ENCODE measurements at places on chromosomes 3 and 15.

DNA sequence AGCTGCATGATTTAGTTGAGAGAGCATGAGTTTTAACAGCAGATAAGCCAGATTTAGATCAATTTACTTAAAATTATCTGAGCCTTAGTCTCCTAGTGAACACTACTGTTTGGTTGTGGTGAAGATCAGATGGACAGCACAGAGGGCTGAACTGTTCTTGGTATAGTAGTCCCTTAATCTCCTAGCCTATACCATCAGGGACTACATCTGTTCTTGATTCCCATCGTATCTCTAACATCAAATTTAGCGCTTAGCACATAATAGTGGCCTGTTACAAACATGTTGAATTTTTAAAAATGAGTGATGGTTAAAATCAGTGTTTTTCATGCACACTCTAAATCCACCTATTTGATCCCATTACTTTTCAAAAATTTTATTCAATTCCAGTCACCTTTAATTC is 507.7 kb downstream of the GRM7 start:
- DNase-seq, result no peak

- DNase-seq, result no peak
These were observed 58.4 kb downstream of the EDEM1 start for GRCh38 chr3:5245927-5246326.

- DNase-seq, result peak; percentile 64
These were observed 365.7 kb upstream of the ICE2 start for GRCh38 chr15:60844511-60845174.

DNA sequence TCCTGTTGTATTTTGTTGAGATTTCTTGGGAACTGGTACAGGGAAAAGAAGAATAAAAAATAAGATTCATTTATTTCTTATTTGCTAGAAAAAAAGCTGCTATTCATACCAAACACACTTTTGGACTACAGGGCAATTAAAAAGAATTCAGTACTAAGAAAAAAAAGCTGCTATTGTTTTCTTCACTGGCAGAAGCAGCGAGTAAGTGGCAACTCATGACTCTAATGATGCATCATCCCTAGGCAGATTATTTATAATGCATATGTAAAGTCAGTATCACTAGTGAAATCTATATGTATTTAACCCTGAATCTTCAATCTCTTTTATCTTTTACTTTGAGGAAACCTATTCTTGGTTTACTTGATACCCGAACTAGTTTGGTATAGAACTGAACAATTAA is 15.2 kb downstream of the PFN2 start:
- no peak for DNase-seq

GRCh38 chr3:128307029-128307633 is 153.8 kb downstream of the EEFSEC start:
- DNase-seq, result peak; percentile 12

DNA sequence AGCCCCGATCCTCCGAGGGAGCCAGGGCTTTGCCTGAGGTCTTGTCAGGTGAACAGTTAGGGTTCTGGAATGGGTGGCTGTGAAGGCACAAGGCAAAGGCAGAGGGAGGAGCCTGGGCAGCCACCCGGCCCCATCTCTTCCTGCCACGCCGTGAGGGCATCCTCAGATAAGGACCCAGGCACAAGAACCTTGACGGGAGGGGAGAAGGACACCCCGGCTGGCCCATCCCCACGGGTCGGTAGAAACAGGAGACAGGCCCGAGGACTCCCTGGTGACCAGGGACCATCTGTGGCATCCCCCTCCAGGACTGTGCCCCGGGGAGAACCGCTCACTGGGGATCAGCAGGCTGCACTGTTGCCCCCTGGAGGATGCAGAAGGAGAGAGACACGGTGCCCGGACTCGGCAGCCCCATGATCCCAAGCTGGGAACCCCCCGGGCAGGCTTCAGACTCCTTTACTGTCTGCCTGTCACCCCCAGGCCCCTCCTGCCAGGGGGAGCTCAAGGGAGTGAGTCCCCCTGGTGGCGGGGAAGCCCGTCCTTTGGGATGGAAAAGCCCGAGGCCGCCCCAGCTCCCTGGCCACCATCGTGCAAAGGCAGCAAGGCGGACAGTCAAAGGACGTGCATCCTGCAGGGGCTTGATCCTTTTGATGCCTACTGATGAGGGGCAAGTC is 12.3 kb upstream of the PCSK6 start:
- DNase-seq, result peak; percentile 72

- no peak for DNase-seq
These were observed 65.5 kb upstream of the C3orf49 start for GRCh38 chr3:63753567-63753966.

GRCh38 chr3:188687389-188687788 is 484.4 kb upstream of the TPRG1 start:
- no peak for DNase-seq

DNA sequence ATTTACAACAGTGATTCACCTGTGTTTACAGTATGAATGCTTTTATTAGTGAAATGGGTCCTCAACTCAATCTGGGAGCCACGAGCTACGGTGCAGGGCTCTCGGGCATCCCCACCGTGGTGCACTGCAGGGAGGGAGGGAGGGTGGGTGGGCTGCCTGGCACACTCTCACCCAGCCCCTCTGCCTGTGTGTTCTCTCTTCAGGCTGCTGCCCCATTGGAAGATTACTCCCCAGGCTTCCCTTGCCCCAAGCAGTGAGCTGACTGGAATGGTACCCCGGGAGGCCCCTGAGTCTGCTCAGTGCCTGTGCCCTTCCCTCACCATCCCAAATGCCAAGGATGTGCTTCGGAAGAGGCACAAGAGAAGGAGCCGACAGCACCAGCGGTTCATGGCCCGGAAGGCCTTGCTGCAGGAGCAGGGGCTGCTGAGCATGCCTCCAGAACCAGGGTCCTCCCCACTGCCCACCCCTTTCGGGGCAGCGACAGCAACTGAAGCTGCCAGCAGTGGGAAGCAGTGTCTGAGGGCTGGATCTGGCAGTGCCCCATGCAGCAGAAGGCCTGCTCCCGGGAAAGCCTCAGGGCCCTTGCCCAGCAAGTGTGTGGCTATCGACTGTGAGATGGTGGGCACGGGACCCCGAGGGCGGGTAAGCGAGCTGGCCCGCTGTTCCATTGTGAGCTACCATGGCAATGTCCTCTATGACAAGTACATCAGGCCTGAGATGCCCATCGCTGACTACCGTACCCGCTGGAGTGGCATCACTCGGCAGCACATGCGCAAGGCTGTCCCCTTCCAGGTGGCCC is 5.0 kb downstream of the AEN start:
- DNase-seq, result no peak

Measured in stimulated activated CD8-positive, alpha-beta memory T cell treated with anti-CD3 and anti-CD28 coated beads, Interleukin-4, amount 100 ng/mL, for 48 hours (primary cell).